ENCODE measurements at places on chromosomes 1 and 21.

DNA sequence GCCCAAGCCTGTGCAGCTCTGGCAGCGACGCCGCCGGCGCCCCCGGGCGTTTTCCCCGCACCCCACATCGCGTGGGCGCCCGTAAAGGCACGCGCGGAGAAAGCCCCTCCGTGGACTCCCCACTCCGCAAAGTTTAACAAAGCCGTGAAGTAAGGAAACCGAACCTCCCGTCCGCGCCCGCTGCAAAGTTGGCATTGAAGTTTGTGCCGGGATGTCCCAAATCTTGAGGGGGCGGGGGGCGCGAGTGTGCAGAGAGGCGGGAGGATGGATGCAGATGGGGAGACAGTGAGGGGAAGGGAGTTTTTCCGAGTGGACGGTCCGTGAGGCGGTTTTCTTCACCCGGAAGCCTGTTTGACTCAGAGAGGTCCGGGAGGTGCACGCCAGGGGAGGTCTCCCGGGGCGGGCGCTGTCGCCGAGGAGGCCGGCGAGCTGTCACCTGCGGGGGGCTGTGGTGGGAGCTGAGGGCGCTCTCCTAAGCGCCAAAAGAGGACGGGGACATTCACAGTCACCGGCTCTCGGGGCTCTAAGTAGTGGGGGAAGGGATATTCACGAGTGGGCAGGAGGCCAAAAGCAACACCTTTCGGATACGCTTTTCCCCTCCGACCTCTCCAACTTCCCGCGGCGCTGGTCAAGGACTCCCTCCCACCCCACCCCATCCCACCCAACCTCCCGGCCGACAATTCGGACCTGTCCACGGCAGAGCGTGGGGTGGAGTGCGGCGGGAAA, 1.3 kb downstream of the WLS start:
- peak; percentile 30 for DNase-seq

DNA sequence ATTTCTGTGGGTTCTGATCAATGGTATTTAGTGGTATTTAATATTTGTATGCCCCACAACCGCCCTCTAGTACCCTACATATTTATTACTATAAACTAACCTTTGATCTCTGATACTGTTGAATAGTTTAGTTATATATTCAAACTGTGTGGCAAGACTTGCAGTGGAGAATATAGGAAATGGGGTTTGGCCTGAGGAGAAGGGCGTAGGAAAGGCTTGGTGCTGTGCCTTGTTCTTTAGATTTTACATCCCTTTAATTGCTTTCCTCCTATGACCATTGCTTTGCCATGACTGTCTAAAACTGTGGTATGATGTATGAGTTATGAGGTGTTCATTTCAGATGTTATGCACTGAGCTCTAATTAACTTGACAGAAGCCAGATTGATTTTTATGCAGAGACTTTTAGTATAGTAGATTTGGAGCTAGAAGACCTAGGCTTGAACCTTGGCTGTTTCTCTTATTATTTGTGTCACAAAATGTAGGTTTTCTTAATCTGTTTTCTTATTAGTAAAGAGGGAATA, 18.6 kb downstream of the DISP1 start:
- no peak for DNase-seq

DNA sequence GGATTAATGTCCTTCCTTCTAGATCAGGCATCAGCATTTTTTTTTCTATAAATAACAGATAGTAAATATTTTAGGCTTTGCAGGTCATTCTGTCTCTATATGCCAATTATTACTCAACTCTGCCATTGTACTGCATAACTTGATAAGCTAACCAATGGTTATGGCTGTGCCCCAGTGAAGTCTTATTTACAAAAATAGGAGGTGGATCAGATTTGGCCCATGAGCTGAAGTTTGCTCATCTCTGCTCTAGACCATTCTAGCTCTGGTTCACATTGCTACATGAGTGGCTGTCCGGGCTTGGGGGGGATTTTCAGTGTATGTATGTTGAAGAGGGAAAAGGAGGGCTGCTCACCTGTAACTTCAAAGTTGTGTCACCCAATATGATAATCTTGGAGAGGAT, 10.1 kb downstream of the RAB7B start:
- DNase-seq, result no peak

DNA sequence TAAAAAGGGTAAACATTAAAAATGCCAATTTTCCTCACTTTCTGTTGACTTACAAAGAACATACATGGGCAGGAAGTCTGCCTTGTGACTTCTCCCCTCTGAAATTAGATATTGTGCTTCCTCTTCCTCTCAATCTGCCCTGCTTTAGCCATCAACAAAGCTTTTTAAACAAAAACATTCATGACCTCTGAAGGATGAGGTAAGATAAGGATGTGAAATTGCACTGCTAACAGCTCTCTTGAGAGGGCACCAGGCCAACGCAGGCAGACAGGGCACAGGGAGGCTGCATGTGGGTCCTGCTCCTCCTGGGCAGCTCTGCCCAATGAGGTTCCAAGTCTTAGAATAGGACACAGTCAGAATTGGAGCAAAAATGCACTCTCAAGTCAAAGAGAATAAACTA, 62.1 kb downstream of the DEGS1 start:
- peak; percentile 60 for DNase-seq

GRCh38 chr1:26717017-26717491, 21.2 kb downstream of the ARID1A start:
- no peak for DNase-seq

- DNase-seq, result no peak
Observed at GRCh38 chr1:33089457-33089856, 8.5 kb downstream of the AZIN2 start.

DNA sequence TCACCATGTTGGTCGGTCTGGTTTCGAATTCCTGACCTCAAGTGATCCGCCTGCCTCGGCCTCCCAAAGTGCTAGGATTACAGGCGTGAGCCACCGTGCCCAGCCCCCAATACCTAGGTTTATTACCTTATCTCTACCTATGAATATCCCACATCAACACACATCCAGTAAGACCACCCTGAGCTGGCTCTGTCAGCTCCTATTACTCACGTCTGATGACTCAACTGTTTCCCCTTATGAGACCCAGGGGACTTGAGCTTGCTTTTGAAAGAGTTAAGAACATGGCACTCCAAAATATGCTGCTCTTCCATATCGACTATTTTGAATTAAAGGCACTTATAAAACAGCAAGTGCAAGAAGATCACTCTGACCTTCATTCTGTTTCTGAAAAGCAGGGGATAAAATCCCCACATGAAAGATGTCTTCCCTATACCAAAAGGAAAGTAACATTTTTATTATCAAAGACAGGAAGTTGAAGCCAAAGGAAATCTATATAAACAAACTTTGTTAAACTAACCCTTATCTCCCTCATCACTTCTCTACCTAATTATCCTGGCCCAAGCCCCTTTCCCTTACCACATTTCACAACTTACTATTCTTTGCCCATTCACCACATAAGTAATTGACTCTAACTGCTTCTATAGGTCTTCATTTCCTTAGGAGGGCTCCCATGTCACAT, 41.3 kb upstream of the OSBPL9 start:
- no peak for DNase-seq

GRCh38 chr1:199336745-199337640, 690.5 kb upstream of the NR5A2 start:
- DNase-seq, result no peak

GRCh38 chr1:100713626-100714025, 5.9 kb upstream of the VCAM1 start:
- no peak for DNase-seq

- DNase-seq, result no peak
Observed at GRCh38 chr1:110035236-110035752, 870 bp downstream of the STRIP1 start.

GRCh38 chr1:65393347-65393746, 27.1 kb upstream of the LEPR start:
- no peak for DNase-seq

DNA sequence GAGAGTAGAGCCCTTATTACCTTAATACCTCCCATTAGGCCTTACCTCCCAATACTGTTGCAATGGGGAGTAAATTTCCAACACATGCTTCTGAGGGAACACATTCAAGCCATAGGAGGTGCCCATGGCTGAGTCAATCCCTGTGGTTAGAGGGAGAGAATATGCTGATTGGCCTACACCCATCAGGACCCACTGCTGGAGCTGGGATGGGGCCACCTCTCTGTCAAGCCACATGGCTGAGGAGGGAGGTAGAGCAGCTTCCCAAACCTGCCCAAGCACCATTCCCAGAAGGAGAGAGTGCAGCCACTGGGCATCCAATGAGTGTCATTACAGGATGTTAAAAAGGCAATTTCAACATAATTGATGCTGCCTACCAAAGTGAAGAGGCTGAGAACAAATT, 228.1 kb downstream of the C1orf94 start:
- no peak for DNase-seq

- no peak for DNase-seq
Observed at GRCh38 chr1:209104646-209105045, 478.9 kb upstream of the CAMK1G start.

GRCh38 chr21:26715878-26716506, 129.2 kb downstream of the ADAMTS1 start:
- DNase-seq, result no peak

DNA sequence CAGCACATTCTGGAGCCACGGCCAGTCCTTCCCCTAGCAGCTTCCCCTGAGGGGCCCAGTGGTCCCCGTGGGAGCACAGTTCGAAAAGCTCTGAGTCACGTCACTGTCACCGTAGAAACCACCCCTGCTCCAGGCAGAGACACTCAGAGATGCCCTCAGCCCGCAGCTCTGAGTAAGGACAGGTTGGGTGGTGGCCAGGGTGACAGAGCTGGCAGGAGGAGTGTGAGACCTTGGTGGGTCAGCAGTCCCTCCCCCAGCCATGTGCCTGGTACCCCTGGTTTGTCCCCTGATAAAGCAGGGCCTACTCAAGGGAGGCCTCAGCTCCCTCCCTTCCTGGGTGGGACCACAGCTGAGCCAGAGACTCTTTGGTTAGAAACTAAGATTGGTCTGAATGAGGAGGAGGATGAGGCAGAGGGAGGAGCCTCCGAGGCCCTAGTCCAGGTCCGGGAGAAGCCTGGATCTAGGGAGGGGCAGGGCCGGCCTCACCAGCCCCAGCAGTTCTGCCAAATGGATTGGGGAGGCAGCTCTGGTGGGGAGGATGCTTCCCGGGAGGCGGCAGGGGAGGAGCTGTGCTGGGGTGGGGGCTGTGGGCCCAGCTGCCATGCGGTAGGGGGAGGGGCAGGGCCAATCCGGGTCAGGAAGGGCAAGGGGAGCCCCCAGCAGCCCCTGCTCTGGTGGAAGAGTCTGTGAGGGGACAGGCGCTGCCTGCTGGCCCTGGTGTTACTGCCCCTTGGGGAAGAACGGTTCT, 55.2 kb downstream of the SLC9A1 start:
- peak; percentile 73 for DNase-seq

DNA sequence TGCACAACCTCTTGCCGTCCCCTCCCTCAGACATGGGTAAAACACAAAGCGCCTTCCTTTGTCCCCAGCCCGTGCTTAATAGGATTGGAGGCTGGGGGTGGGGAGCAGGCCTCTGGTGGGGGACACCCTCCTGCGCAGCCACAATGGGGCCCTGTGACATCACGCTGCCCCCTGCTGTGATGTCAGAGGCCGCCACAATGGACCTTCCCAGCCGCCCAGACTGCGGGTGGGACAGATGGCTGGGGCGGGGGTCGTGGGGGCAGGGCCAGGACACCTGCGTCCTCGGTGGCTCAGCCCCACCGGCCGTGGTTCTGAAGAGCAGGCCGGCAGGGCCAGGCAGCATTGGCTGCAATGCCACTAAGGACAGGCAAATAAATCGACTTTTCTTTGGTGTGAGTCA, 39.9 kb downstream of the EPHA2 start:
- DNase-seq, result no peak

- DNase-seq, result no peak
Observed at GRCh38 chr1:231446138-231446537, 24.1 kb upstream of the EGLN1 start.

- DNase-seq, result no peak
Observed at GRCh38 chr1:226510453-226510852, 38.1 kb upstream of the STUM start.

- DNase-seq, result no peak
Observed at GRCh38 chr1:110490791-110491451, 28.1 kb downstream of the KCNA10 start.

DNA sequence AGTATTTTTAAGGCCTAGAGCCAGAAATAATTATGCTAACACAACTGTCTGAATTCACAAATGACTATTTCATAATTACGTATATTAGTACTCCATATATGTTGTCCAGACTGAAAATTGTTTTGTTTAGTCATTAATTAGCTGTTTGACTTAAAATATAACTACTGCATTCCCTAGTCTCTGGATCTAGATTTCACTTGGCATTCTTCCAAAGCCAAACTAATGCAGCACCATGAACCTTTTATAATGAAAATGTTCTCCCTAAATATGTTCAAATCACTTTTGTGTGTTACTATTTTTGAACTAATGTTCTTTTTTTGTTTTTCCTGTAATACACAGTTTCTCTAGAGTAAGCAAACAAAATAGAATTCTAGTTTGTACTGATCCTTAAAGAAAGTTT, 46.1 kb downstream of the CAMTA1 start:
- no peak for DNase-seq

- no peak for DNase-seq
Observed at GRCh38 chr21:20822666-20823065, 175.5 kb upstream of the NCAM2 start.

DNA sequence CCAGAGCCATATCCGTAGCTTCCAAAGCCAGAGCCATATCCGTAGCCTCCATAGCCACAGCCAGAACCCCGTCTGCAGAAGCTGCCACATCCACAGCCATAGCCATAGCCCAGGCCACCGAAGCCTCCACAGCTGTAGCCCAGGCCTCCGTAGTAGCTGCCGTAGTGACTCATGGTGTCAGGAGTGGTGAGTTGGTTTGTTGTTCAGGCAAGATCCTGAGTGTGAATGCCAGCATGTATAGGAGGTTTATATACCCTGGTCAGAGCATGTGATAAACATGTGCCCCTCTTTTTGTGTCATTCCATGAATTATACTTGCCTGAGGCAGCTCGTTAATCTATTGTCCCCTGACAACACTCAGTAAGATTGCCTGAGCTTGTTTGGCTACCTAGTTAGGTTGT, at the start of gene KRTAP19-1:
KRTAP19-1 (minus strand) TSS at position 223 of the 400 bp plus-strand sequence; CDS start at position 173, 50 bp downstream.
- no peak for DNase-seq

DNA sequence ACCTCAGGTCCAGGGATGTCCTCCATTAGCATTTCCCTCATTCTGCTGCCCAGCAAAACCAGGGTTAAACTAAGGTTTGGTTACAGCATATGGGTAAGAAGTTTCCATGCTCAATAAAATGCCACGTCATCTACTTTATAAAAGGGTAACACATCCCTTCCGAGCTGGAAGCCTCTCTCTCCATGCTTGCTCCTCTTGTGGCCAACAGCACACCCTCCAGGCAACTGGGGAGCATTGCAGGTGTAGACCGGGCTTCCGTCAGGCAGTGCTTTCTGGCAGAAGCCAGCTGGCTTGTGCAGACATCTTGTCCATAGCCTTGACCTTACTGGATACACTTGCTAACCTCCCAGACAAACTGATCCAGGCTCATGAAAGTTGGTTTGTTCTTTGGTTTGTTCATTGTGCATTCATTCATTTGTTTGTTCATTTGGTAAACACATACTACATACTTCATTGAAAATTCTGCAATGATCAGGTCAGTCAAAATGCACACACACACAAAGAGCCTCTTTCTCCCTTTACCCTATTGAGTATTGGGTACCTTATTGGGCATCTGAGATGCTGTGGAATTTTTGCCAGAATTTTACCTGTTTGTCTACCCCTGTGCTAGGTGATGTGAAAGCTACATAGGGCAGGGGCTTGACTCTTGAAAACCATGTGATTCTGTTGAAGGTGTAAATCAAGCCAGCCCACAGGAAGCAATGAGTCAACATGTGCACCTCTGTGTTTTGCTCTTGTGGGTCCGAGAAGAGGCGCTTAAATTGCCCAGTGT, 422.8 kb downstream of the CAMTA1 start:
- DNase-seq, result peak; percentile 24

GRCh38 chr1:44532567-44532944, 127.5 kb downstream of the RNF220 start:
- DNase-seq, result no peak

GRCh38 chr1:73327998-73328397, 870.0 kb downstream of the LRRIQ3 start:
- no peak for DNase-seq
